ENCODE measurements at places on chromosomes 5 and 9.
A peak's percentile ranks its signal among the peaks of the same experiment; 100 is the strongest.

DNA sequence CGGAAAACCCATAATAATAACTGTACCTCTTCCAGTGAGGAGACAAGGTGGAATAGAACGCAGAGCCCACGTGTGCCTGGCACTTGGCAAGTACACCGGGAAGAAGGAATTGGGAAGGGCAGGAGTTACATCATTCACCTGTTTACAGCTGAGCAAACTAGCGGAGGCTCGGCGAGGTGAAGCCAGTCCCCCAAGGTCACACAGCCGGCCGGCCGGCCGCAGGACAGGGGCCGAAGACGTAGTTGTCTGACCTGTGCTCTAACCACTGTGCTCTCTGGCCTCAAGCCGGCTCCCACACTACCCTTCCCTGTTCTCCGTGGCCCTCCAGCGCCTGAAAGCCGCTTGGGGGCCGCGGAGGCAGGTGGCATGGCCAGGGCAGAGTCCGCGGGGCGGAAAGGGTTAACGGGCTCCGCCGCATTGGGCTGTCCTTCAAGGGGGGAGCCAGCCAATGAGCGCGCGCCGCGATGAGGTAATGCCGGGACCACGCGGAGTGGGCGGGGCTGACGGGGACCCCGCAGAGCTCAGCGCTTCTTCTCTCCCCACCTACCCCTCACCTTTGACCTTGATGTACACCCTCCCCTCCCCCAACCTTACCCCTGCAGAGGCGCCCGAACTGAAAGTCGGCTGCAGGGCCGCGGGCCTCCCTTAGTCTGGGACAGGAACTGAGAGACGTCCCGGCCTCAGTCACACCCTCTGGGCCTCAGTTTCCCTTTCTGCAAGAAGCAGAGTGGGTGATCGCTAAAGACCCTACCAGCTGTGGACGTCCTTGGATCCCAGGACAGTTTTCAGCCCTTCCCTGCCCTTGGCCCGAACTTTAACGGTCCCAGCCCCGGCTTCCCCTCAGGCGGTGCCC lies 125.1 kb downstream of the C9orf50 start:
- peak; percentile 74 for DNase-seq

DNA sequence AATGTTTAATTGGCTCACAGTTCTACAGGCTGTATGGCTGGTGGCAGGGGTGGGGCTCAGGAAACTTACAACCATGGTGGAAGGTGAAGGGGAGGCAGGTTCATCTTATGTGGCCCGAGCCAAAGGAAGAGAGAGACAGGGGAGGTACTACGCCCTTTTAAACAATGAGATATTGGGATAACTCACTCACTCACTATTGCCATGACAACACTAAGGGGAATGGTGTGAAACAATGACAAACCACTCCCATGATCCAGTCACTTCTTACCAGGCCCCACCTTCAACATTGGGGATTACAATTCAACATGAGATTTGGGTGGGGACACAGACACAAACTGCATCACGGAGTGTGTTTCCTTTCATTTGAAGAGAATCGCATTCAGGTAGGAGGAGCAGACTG lies 220.9 kb downstream of the GADD45G start:
- no peak for DNase-seq

DNA sequence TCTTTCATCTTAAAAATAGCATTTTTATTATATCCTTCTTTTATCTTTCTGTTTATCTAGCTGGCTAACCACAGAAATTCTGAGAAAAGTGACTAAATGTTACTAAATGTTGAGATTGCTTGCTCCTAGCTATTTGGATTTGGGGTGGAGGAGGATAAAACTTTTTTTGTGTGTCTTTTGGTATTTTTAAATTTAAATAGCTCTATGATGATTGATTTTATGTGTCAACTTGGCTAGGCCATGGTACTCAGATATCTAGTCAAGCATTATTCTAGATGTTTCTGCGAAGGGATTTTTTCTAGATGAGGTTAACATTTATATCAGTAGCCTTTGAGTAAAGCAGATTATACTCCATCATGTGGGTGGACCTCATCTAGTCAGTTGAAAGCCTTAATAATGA lies 75.0 kb downstream of the GCNT1 start:
- DNase-seq, result peak; percentile 55

GRCh38 chr5:97062046-97062445 lies 80.4 kb downstream of the LIX1 start:
- no peak for DNase-seq

- no peak for DNase-seq
These were observed 17.8 kb downstream of the ATP6V0E1 start for GRCh38 chr5:173001229-173001841.

DNA sequence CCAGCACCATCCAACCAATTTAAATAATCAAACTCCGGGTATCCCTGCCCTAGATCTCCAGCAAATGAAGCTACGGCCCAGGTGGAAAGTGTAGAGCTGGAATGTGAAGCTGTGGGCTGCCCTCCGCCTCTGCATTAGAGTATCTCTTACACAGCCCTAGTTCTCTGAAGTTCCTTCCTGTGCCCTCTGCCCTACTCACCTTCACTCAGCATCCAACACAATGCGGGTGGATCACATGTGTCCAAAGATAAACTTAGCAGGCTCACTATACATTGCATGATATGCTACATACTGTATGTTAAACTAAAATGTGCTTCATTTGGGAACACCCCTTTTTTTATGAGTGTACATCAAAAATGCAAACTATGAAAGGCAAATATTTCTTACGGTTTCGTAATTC lies 70.0 kb upstream of the RAD23B start:
- DNase-seq, result no peak

GRCh38 chr5:128426090-128426534 lies 111.9 kb downstream of the FBN2 start:
- no peak for DNase-seq

GRCh38 chr9:3497857-3498256 lies 27.9 kb downstream of the RFX3 start:
- DNase-seq, result no peak

DNA sequence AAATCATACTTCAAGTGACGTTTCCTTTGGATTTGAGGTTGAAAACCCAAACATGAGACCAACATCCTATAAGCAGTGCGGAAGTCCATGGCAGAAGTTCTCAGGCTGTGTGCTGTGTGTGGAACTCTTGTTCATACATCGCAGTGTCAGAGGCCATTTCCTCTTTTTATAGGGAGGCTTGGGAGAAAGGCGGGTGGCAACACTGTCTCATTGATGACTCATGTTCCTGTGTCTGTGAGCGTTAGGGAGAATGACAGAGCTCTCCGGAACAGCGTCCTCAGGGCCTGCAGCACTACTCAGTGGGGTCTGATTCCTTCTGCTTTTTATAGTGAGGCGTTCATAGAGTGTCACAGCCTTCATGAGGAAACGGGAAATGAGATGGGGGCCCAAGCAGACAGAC lies 98.8 kb upstream of the BASP1 start:
- peak; percentile 85 for DNase-seq

GRCh38 chr5:68725905-68726683 lies 367.7 kb upstream of the SLC30A5 start:
- no peak for DNase-seq

DNA sequence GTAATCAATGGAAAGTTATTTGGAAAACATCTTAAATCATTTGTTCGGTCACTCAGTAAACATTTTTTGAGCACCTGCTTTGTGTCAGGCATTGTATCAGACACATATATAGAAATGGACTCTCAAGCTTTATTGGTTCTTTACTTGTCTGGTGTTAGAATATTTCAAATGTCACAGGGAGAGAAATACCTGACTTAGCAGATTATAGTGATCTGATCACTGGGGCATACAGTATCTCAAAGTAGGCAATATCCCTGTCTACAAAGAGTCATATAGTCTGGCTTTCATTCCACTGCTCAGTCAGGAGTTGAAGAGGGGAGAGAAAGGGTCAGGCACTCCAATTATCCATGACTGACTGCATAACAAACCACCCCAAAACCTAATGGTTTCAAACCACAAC lies 30.2 kb downstream of the ENTREP1 start:
- no peak for DNase-seq

DNA sequence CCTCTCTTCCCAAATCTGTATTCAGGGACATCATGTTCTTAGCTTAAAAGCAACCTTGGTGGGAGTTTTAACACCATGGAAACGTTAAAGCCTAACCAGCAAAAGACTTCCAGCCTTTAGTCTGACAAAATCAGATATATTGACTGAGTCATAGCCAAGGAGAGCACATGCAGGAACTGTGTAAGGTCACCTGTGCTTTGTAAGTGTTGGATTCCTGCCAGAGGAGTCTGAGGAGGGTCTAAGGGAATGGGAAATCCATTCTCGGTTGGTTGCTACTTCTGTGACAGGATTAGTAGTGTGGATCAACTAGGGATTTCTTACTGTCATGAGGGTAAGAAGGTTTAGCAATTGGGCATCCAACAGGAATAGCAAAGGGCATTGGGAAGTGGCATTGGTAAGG lies 142.0 kb upstream of the CHD1 start:
- DNase-seq, result no peak

GRCh38 chr5:4453655-4454054 lies 686.5 kb upstream of the ADAMTS16 start:
- no peak for DNase-seq

- DNase-seq, result no peak
These were observed 329.4 kb downstream of the KIF4B start for GRCh38 chr5:155342956-155343355.

DNA sequence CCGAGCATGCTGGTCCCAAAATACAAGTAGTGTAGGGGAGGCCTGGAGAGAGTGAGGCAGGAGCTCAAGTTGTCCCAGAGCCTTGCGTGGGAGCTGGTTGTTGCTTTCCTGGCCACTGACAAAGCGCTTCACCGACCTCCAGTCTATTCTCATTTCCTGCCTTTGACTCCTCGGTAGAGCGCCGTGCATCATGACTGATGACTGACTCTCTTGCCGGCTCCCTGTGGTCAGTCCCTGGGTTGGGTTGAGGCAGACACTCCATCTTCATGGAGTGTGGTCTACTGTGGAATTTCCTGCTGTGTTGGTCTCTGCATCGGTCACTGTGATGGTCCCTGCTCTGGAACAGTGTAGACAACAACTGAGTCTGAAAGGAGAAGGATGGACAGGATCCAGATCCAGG lies 175.1 kb upstream of the S1PR3 start:
- DNase-seq, result no peak

DNA sequence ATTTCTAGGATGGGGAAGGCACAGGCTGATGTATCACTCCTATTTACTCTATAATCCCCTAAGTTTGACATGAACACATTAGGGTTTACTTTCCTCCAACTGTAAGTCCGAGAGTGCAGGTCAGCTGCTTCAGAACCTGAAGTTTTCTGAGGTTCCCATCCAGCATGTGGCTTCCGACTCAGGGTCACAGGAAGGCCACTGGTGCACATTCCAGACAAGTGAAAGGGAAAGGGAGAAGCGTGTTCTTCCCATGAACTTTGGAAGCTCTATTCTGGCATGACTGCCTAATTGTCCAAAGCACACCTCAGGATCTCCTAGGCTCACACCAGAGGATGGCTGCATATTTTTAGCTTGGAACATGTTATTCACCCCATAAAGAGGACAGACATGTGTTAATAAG lies 602.6 kb downstream of the SEMA5A start:
- DNase-seq, result no peak

- no peak for DNase-seq
These were observed 25.8 kb upstream of the RNF130 start for GRCh38 chr5:180097163-180097894.

DNA sequence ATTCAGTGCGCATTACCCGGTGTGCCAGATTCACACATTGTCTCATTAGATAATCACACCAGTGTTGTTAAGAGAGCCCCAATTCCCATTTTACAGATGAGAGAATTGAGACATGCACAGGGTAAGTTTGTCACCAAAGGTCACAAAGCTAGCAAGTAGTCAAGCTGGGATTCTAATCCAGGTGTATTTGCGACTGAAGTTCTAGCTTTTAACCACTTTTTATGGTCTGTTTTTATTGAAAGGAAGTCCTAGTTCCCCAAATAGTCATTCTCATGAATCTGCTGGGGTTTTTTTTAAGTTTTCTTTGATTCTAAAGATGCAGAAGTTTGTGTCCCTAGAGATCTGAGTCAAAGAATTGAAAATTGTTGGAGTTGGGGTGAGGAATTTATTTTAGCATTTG lies 136.5 kb downstream of the DPYSL3 start:
- no peak for DNase-seq

DNA sequence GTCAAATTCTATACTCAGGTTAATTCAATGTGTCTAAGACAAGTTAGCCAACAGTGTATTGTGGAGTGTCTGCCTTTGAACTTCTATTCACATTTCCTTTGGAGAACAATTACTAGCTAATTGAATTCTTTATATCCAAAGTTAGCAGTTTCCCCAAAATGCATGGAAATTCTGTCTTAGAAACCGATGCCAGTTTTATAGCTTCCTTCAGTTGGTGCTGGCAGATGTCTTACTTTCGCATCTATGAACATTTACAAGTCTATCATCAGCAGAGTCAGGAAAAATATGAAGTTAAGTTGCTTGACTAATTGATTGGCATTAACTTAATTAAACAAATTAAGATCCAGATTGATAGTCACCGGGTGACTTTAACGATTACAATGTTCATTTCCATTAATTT lies 527.6 kb upstream of the CDH18 start:
- DNase-seq, result no peak

- DNase-seq, result no peak
These were observed 48.1 kb downstream of the NSUN2 start for GRCh38 chr5:6584727-6585126.

DNA sequence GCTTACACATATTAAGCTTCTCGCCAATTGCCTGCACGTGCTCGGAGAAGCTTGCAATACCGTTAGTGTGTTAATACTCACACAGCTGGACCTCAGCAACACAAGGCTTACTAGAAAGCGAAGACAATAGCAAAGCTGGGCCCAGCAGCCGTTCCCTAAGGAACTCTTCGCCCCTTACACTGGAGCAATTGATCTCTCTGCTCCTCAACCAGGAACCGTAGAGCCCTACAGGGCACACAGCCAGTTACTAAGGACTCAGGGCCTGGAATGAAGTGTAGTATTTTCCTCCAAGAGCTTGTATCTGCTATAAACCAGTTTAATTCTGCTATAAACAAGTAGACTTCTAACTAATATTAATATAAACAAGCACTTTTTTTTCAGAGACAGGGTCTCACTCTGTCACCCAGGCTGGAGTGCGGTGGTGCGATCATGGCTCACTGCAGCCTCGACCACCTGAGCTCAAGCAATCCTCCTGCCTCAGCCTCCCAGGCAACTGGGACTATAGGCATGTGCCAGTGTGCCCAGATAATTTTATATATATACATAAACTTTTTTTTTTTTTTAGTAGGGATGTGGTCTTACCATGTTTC lies 67.0 kb upstream of the SIMC1 start:
- DNase-seq, result no peak

- DNase-seq, result no peak
These were observed 54.4 kb upstream of the LMX1B start for GRCh38 chr9:126559296-126559695.

DNA sequence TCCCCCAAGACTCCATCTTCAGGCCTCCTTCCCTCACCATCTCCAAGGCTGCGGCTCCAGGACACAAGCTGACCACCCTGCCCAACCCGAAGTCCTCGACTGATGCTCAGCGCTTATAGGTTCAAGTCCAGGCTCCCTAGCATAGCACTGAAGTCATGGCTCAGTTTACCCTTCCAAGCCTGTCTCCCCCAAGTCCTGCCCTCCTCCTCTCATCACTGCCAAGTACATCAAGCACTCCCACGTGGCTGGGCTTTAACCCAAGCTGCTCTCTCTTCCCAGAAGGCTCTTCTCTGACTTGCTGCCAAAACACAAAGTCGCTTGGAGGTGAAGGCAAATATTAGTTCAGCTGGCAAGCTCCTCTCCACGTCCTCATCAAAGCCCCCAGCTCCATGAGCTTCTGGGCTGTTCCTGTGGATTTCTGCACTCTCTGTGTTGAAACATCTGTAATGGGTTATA lies 22.1 kb upstream of the MARCHF6 start:
- DNase-seq, result peak; percentile 54

- no peak for DNase-seq
These were observed 29.4 kb upstream of the MAN2A1 start for GRCh38 chr5:109660301-109660700.

- DNase-seq, result peak; percentile 76
These were observed 53.8 kb downstream of the GLRA1 start for GRCh38 chr5:151870820-151871219.
